ENCODE measurements at places on chromosomes 6 and 20.

- DNase-seq, result no peak
These were observed 860.3 kb upstream of the SLC35B3 start for GRCh38 chr6:9295644-9296043.

DNA sequence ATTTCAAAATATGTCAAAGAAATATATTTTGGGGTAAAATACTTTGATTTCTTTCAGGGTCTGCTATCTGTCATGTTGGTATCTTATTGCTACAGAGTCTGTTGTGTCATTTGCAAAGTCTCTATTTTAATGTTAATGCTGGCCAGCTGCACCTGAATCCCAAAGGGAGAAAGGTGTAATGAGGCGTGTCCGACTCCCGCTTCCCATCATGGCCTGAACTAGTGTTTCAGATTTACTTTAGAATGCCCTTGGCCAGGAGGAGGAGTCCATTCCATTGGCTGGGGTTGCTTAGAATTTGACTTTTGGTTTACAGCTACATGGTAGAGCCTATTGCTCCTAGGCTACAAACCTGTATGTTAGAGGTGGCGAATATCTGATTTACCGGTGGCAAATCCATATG, 69.3 kb downstream of the FAM50B start:
- no peak for DNase-seq

DNA sequence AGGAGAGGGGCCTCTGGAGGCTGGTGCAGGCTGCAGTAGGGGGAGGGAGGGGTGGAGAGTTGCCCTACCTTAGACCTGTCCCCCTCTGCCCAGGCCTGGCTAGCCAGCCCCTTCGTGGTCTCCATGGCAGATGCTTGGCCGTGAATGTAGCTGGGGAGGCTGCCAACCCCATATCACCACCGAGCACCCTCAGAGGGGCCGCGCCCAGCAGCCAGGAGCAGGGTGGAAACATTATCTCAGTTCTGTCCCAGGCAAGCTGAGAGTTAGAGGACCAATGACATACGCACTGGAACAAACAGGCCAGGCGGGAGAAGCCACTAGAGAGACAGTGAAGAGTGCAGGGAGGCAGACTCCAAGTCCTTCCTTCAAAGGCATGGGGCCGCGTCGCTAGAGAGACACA, 66.5 kb downstream of the LRFN2 start:
- DNase-seq, result no peak

DNA sequence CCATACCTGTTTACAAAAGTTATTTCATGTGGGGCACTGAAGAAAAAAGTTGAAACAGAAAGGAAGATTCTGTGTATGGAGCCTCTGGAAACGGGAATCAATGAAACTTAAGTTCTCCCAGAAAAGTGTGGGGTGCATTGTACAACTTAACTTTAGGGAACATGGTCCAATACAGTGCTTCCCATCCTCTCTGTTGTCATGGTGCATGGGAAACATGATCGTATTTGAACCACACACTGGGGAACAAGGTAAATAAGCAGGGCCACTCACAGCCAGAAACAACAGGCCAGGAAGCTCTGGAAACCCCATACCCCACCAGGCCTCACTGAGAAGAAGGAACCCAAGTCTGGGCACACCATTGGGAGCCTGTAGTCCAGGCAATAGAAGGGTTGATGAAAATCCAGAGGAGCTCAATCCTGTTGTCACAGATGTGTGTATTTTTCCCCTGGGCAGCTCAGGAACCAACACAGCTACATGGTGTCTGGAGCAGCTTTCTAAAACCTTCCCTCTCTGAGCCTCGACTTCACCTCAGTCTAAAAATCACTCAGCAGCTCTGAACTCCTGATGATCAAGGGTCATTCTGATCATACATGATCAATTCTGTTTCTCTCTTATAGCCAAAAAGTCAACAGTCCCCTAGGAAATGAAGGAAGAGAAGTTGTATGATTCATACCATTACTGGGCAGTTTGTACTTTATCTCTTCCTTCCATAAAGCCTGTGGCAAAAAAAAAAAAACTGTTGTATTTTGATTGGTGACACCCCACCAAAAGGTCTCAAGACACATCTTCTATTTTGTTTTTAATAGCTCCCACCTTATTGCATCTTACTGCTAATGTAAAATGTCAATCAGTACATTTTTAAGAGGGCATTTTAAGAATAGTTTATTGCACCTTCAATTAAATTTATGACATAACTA, 198.5 kb upstream of the TAB2 start:
- no peak for DNase-seq

DNA sequence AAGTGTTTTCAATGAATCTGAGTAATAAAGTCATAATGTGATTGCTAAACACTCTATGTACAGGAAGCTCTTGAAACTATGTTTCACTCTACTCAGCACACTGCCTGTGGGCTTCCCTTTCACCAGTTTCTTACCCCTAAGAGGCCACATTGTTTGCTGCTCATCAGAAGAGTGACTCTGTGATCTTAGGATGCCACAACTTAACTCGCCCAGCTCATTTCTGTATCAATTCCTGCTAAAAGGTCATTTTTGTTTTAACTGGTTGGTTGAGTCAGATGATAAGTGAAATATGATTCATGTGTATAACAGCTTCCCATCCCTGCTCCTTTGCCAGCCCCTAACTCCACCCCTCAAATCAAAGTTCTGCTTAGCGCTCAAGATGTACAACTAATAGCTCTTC, 9.8 kb upstream of the NDUFAF4 start:
- DNase-seq, result no peak

DNA sequence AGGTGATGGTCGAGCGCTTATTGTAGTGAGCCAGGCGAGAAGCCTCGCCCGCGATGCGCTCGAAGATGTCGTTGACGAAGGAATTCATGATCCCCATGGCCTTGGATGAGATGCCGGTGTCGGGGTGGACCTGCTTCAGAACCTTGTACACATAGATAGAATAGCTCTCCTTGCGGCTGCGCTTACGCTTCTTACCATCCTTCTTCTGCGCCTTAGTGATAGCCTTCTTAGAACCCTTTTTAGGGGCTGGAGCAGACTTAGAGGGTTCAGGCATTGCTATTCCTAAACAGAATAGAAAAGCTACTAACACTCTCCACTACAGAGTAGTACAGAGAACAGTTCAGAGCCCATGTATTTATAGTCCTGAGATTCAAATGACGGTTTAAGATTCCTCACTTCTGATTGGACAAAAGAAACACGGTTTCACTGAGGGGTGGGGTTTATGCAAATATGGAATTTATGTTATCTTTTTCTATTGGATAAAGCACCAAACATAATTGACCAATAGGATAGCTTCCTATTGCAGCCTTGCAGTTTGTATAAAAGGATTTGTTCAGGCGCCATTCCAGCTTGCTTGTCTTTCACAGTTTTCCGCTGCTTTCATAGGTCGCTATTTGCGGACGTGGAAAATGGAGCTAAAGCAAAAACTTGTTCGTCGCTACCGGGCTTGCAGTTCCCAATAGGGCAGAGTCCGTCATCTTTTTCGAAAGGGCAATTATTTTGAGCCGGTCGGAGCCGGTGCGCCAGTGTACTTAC, 43.7 kb upstream of the HFE start:
- no peak for DNase-seq

DNA sequence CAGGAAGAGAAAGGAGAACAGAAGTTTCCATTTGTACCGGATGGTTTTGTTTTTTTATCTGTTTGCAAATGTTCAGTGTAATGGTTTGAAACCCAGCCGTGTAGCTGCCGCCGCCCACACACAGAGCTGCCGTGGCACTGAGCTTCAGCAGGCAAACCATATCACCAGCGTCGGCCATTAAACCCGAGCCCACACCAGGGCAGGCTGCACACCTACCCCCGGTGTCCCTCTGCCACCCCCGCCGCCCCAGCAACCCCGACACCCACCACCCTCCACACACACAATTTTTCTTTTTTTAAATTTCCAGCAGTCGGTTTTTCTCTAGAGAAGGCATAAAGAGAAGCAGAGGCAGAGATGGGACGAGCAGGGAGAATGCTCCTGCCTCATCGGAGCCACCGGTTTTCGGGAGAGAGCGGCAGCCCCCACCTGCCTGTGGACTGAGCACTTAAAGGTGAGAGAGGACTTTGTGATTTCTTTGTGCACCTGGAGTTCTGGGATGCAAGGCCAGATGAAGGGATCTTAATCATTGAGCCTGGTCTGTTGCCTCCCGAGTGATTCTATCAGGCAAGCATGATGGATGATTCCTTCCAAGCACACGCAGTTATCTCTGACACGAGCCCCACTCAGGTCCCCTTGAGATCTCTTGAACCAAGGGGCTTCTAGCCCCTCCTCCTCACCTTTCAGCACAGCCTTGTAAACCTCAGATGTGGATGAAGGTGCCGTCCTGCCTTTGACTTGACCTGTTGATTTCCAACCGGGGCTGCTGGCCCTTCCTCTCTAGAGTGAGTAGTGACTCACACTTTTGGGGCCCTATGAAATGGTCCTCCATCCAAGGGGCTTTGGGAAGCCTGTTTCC, 17.5 kb upstream of the ZNF831 start:
- no peak for DNase-seq

DNA sequence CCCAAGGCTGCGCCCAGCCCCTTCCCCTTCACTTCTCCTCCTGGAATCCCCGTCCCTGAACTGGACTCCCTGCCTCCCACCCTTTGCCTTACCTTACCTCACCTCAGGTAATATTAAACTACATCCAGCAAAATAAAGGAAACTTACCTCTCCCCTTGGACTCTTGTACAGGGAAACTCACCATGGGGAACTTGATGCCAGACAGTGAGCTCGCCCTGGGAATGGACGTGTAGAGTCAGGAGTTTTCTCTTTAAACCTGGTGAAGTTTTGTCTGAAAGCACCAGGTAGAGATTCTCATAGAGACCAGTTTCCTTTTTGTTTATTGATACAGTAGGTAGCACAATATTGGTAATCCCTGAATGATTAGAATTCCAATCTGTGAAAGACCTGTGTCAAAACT, 544 bp upstream of the HLA-C start:
- no peak for DNase-seq

DNA sequence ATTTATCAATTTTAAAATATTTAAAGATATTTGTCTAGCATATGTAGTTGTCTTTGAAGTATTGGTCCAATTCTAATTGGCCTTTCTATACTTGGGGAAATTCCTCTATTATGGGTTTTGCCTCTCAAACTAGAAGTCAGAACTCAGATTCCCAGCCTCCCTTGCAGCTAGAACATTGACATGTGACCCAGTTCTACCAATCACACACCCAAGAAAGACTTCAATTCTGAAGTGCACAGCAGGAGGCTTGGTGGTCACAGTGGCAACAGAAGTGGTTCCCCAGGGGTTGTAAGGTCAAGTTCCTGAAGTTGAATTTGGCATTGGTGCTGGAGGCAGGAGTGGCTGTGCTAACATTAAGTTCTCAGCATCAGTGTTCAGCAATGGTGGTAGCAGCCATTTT, 14.8 kb upstream of the FKBP5 start:
- no peak for DNase-seq

All from iPS DF 19.7 (cell line).